Left lobe of liver (tissue), 2 donors: ENCODE measurements at places on chromosomes 3 and 15. TPM values are rescaled to one million over a fixed set of nuclear protein-coding genes. Genes with fewer than 3 reads are reported as not detected.
A peak's percentile ranks its signal among the peaks of the same experiment; 100 is the strongest.

- DNase-seq: no peak
These were observed 38.7 kb downstream of the GOLGA6A start for GRCh38 chr15:74043425-74044266.

DNA sequence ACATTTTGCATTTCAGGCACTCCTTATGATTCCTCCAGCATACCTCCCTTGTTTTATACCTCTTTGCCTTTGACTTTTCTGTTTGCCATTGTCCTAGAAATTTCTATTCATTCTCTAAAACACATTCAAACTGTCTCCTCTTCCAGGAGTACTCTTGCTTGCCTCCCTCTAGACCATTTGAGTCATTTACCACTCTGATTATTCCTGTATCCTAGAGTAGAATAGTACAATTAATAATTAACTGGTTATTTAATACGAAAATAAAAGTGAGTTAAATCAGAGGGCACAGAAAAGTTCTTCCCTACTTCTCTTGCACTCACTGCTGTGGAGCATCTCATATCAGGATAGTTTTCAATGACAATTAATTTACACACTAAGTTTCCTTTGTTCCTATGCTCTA is 290.2 kb upstream of the RORA start:
- DNase-seq: no peak

- no peak for DNase-seq
These were observed 323.9 kb upstream of the GBE1 start for GRCh38 chr3:82085356-82085755.

DNA sequence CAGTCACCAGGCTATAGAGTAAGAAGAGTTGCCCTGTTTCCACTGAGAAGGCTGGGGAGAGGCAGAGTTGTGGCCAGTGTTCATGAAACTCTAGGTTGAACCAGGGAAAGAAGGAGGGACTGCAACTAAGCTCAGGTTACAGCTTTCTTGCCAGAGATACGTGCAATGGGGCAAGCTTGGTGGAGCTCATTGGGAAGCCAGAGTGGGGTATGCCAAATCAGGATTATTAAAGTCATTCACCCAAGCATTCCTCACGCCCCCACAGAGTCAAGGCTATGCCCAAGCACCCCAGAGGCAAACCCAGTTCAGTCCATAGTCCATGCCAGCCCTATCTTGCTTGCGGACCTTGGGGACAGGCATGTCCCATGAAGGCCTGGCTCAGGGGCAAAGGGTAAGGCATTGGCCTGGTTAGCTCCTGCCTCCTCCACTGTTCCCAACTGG is 17.6 kb downstream of the SLC6A20 start:
- DNase-seq: peak; percentile 68

DNA sequence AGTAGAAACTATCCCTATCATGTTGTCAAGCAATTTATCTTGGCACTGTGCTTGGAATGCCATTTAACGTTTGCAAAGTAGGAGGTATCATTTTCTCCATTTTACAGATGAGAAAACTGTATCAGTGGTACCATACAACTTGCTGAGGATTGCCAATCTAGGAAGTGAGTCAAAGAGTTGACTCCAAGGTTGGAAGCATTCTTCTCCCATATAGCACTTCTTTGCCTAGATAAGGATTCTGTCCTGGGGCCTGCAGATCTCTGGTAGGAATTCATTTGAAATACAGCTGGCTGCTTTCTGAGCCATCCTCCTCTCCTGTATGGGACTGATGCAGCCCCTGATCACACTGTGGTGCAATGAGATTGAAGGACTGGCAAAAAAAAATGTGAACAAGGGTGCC is 170.2 kb downstream of the ALDH1A2 start:
- no peak for DNase-seq

- no peak for DNase-seq
These were observed 203.7 kb downstream of the SLC9A9 start for GRCh38 chr3:143644370-143645089.

Gene SCAANT1
- not detected for total RNA-seq
